ENCODE measurements at places on chromosomes 2 and 18.

- no peak for DNase-seq
These were observed 218.8 kb downstream of the DYSF start for GRCh38 chr2:71671895-71672825.

- no peak for DNase-seq
These were observed 923.7 kb upstream of the CNTNAP5 start for GRCh38 chr2:123101434-123101833.

- DNase-seq = no peak
These were observed 567 bp downstream of the NT5C1B start for GRCh38 chr2:18588802-18589201.

DNA sequence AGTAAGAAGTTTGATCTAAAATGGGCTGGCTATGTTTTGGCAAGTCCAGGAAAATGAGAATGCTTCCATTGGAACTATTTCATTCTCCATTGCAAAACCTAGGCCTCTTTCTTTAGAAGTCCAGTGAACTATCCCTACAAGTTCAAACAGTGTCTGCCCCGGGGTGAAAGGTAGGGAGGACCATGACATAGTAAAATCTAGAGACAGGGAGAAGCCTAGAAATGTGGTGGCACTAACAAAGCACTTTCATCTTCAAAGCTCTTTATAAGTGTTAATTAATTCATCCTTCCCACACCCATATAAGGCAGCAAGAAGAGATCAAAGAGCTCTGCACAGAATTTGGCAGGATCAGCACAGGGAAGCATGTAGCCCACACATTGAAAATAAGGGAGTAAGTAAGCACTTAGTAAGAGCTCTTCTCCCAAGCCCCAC is 214.5 kb downstream of the IRS1 start:
- DNase-seq = no peak

GRCh38 chr2:200051611-200051945 is 96.2 kb downstream of the MAIP1 start:
- no peak for DNase-seq

- DNase-seq = no peak
These were observed 483.5 kb upstream of the SALL3 start for GRCh38 chr18:78496079-78496478.

- no peak for DNase-seq
These were observed 74.7 kb downstream of the PIAS2 start for GRCh38 chr18:46842583-46842982.

- DNase-seq = no peak
These were observed 7.2 kb downstream of the RND3 start for GRCh38 chr2:150480241-150480640.

GRCh38 chr2:16559278-16560067 is 106.2 kb downstream of the CYRIA start:
- no peak for DNase-seq

DNA sequence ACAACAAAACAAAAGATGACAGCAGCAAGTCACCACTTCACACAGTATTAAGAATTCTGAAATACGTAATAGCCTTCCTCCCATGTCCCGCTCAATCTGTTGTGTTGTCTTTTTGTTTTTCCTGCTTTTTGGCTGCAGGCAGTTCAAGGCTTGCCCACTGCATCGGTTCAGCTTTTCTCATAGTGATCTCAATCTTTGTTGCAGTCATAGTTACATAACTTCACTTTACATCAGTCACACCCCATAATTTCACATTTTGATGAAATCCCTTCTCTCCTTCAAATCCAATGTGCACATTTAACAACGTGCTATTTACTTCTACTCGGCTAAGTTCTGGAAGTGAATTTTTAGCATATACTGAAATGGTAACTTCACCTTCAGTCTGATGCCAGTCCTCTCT is 33.8 kb upstream of the HAAO start:
- DNase-seq = no peak

GRCh38 chr2:164913640-164914350 is 41.5 kb downstream of the SLC38A11 start:
- DNase-seq = no peak

DNA sequence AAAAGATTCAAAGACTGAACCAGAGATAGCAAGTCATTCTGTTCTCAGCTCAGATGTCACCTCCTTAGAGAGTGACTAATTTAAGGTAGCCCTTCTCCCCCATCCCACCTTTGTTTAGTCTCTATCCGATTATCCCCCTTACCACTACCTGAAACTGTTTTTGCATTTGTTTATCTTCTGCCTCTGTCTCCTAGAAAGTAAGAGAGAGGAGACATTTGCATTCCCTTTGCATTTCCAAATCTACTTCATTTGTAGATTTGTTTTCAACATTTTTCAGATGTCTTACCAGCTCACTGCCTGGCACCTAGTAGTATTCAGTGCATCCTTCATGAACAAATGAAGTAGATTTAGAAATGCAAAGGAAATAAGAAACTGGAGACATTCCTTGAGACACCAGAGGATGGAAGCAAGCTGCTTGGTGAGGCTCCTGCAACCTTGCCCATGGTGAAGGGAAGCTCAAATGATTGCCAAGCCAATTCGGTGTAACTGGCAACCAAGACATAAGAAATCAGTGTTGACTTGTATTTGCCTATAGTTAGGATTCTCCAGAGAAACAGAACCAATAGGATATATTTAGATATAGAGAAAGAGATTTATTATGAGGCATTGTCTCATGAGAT is 385.7 kb downstream of the STK39 start:
- DNase-seq = no peak

DNA sequence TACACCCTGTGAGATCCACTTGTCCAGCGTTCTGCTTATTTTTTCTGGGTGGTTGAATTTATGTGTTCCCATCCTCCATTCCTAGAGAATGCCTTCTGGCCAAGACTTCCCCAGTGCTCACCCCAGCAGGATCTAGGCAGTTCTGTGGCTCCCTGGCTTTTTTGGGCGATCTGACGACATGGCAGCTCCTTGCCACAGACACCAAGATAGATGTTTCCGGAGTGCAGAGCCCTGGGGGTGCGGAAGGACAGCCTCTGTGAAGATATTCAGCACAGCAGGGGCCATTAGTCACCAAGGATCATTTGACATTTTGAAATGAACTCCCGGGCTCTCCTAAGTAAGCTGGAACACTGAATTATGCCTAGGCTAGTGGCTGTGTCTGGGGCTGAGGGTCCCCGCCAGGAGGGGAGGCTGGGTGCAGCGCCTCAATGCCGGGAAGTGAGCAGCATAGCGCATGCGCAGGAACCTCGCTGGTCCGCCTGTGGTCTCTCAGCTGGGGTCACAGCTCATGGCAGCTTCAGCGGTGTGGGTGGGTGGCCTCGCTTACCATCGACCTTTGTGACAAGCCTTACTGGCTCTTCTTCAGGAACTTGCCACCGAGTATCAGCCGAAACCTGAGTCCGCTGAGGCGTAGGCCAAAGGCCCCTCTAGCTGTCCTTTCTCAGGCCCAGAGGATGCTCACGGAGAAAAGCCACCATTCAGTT is 60.3 kb downstream of the MEX3C start:
- no peak for DNase-seq

DNA sequence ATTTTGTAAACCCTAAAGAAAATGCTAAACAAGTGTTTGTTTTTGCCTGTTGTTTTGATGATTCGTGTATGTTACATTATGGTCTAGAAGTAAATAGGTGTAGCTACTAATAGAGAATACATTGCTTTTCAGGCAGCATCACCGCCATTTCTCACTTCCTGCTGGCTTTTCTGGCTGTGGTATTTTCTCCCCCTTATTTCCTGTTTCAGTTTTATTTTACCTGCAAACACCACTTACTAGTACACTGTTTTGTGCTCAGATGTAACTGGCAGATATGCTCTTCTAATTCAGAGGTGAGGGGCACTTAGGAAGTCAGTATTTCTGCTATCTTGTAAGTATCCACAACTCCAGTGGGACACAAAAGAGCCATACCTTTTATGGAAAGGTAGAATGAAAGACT is 38.1 kb upstream of the SLC3A1 start:
- no peak for DNase-seq

- no peak for DNase-seq
These were observed 53.9 kb downstream of the MBP start for GRCh38 chr18:77078690-77079070.

GRCh38 chr2:99691926-99692325 is 202.1 kb upstream of the REV1 start:
- DNase-seq = no peak
